ENCODE measurements at places on chromosomes 2 and 18.

DNA sequence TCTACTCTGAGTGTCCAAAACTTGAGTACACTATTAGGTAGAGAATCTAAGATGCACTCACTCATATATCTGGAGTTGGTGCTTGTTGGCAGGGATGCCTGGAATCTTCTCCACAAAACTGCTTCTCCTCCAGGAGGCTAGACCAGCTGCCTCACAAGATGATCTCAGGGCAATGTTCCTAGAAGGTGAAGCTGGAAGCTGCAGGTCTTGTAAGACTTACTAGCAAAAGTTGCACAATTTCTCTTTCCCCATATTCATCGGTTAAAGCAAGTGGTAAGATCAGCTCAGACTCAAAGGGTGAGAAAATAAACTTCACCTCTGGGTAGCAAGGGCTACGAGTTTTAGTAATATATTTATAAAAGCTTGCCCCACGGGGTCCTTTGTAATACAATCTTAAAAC, 454.4 kb upstream of the ACVR2A start:
- no peak for DNase-seq

- DNase-seq, result no peak
Observed at GRCh38 chr2:161159456-161160225, 587 bp upstream of the TANK start.

DNA sequence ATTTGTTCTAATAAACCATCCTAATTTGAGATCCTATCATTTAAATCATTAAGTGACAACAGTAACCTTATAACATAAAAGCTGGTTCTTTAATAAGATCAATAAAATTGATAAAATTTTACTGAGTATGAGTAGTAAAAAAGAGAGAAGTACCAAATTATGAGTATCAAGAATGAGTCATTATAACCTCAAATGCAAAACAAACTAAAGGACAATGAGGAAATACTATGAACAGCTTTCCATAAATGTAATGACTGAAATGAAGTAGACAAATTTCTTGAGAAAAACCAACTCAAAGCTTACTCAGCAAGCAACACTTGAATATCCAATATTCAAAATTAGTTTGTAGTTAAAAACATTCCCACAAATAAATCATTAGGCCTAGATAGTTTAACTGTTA, 433.0 kb downstream of the ZEB2 start:
- no peak for DNase-seq

DNA sequence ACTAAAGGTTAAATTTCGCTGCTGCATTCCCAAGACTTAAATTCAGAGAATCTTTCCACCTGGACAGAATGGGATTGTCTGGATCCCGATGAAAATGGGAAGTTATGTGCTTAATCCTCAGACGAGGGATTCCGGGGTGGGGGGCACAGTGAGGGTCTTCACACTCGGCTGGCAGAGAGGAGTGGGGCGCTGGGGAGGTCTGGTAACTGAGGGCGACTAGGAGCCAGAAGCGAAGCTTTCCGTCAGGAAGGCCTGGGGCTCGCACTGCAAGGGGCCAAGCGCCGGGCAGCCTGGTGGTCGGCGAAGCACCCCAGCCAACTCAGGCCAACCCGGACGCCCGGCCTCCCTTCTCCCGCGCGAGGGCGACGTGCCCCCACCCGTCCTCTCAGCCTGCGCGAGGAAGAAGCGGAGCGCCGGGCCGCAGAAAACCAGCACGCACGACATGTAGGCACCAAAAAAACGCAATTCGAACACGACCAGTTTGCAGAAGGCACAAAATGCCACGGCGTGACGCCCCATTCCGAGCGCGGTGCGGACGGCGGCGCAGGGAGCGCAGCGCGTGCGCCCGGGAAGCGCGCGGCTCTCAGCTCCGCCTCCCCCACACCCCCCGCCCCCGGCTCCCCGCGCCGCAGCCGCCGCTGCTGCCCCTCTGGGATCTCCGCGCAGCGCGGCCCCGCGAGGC, 188.1 kb downstream of the ZEB2 start:
- peak; percentile 23 for DNase-seq

- DNase-seq, result no peak
Observed at GRCh38 chr2:80141007-80141726, 163.4 kb downstream of the LRRTM1 start.

DNA sequence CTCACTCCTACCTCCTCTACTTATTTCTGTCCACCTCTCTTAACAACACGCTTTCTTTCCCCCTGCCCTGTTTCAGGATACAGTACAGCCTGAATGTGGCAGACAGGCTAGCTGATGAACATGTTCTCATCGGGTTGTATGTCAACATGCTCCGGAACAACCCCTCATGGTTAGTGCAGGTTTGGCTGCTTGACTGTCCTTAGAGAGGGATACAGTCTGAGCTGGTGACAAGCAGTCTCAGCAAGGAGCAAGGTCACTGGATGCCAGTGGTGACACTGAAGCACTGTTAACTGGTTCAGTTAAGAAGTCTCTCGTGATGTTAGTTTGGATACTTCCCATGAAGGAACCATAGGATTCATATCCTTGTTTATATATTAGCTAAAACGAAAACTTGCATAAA, 128.6 kb downstream of the DTNA start:
- DNase-seq, result no peak

Data from A549 (cell line).